ENCODE measurements at places on chromosomes 3 and 15.

DNA sequence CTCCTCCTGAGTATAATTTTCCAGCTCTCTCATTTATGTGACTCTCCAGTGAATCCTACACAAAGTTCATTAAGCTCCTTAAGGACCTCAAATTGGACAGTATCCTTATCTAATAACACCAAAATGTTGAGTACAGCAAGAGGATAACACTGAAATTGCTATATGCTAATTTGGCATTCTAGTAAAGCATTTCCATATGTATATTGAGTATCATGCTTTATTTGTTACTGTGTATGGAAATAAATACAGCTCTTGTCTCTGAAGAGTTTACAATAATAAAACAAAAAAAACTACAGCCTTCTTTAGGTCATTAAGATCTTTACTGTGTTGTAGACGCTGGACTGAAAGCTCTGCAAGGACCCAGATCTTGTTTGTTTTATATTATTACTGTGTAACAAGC, 1341.3 kb downstream of the ROBO1 start:
- DNase-seq = no peak

GRCh38 chr15:44011238-44011854, 183.7 kb downstream of the FRMD5 start:
- DNase-seq = no peak

- no peak for DNase-seq
These were observed 28.6 kb downstream of the WNT7A start for GRCh38 chr3:13851091-13851849.

DNA sequence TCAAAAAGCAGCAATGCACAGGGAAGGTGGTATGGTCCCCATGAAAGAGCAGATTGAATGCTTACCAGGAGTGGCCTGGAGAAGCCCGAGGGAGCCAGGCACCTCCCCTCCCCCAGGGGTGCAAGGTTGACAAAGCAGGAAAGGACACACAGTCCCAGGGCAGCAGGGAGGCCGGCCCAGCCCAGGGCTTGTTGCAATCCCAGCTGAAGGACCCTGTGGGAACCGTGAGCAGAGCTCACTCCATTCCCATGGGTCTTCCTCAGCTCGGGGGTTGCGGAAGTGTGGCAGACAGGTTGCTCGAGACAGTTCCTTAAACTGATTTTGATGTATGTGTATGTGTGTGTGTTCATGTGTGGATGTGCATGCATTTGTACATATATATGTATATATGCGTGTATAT, 15.8 kb downstream of the UROC1 start:
- no peak for DNase-seq

DNA sequence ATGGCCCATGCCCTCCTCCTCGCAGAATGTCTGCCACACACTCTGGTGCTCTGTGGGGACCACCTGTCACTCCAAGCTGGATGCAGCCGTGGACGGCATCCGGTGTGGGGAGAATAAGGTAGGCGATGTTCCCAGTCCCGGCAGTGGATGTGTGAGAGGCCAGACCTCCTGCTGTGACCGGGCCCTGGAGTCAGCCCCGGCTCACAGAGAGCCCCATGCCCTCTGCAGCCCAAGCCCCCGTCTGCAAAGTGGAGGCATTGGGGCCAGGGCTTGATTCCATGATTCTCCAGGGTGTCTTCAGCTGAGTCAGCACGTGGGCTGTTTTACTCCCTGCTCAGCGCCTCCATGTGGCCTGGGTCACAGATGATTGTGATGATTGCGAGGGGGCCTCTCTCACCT, 32.2 kb downstream of the GOLGA6L10 start:
- DNase-seq = no peak

DNA sequence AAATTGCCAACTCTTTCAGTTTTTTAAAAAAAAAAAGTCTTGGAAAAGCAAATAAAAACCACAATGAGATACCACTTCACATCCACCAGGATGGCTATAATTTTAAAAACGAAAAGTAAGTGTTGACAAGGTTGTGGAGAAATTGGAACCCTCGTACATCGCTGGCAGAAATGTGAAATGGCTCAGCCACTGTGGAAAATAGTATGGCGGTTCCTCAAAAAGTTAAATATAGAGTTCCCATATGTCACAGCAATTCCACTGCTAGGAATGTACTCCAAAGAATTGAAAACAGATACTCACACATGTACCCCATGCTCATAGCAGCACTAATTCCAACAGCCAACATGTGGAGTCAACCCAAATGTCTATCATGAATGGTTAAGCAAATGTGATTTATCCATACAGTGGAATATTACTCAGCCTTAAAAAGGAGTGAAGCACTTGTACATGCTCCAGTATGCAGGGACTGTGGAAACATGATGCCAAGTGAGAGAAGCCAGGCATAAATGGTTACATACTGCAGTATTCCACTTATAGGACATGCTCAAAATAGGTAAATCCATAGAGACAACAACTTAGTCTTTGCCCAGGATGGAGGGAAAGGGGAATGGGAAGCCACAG, 73.8 kb upstream of the PCSK6 start:
- DNase-seq = no peak

DNA sequence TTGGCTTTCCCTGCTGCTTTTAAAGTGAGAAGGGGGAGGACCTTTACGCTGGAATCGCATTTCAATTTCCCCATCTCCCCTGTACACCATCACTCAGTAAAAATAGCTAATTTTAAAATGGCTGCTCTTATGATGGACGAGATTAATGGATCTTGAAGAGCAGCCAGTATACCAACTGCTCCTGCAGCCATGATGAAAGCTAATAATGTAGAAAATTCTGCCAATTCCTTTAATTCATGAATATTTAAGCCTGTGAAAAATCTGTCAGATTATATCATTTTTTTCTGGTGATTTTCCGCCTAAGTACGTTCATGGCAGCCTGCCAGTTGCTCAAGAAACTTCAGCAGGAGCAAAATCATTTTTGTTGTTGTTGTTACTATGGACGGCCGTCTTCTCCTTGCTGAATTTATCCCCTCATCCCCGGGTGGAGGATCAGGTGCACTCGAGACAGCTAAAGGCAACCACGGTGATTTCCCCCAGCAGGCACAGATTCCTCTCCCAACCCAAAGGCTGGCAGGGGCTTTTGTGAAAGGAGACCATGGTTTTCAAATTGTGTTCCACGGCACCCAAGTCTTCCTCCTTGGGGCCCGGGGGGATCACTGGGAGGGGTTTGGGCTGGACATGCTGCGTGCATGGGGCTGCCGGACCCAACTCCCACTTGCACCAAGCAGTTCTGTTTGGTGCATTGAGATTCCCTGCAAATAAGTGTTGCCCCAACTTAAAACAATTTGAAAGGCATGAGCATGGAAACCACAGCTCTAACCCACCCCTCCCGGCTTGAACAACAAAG, 289.6 kb downstream of the UACA start:
- no peak for DNase-seq

- DNase-seq = no peak
These were observed 281.1 kb upstream of the TPRG1 start for GRCh38 chr3:188890572-188891270.

GRCh38 chr15:58519516-58519915, 87.7 kb downstream of the LIPC start:
- DNase-seq = no peak

- DNase-seq = no peak
These were observed 12.4 kb upstream of the TPM1 start for GRCh38 chr15:63030101-63030551.
